ENCODE measurements at places on chromosomes 5 and 9.

DNA sequence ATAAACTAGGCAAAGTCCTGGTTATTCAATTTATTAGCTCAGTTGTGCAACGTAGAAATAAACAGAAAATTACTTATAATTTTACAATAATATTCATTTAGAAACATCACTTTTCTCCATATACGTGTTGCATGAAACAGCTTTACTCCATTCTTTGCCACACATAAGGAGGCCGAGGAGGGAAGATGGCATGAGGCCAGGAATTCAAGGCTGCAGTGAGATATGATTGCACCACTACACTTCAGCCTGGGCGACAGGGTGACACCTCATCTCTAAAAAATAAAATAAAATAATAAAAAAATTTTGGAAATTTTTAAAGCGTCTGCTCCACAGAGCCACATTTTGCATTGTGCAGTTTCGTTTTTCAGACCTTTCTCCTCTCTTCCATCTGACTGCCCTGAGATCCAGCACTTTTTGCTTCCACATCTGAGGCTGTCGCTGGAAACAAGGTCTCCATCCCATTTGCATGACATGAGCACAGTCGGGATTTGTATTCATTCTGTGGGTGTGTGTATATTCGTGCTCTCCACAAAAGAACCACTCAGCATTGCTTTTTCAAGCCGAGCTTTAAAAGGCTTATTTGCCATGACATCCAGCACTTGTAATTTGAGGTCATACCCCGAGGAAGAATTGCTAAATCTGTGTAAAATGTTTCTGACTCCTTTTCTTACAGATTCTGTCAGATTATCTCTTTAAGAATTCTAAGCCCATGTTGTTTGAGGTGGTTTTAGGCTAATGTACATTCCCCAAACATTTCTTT is 98.6 kb upstream of the MSX2 start:
- no peak for DNase-seq

- DNase-seq: no peak
Observed at GRCh38 chr5:67350618-67351201, 154.1 kb upstream of the CD180 start.

- no peak for DNase-seq
Observed at GRCh38 chr9:37345038-37345437, 77.5 kb upstream of the GRHPR start.

GRCh38 chr9:37889536-37889935 is 14.4 kb downstream of the SLC25A51 start:
- DNase-seq: no peak

DNA sequence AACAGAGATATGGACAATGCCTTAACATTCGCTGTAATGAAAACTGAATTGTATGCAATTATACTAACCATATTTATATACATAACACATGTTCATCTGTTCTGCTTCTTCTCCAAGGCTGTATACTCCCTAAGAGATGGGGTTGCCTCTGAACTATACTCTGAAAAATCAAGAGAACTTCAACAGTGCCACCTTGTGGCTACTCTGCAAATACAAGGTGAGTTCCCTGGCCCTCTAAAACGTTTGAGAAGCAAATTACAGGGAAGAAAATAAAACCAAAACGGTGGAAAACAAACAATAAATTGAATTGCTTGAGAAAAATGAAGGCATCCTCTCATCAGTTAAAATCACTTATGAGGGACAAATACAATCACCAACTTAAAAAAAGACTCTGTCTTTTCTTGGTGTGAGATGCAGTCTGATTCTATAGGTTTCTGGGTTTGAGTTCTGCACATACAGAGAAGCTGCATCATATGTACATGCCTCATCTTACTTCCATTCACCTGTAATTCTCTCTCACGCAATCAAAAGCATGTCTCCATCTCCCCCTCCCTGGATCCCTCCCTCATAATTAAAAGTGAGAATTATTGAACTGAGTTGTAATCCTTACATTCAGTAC is 98.6 kb downstream of the FBXW11 start:
- no peak for DNase-seq

Data from left ventricle myocardium superior (tissue), 1 donor.